ENCODE measurements at places on chromosomes 1 and 21.

DNA sequence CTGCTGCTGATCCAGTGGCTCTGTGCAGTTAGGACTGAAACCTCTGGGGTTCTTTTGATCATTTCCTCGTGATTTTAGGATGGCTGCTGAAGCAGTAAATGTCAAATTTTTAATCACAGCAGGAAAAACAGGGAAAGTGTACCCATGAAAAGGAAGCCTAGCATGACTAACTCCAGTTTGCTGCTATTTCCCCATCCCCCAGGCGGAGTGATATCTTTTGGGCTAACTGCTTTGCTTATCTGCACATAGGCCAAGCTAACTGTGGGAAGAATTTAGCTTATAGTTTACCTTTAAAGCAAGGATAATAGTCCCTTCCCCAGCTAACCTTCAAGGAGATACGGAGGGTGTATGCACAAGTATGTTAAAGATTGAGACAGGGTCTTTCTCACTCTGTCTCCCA, 149.8 kb upstream of the TNR start:
- DNase-seq = no peak

GRCh38 chr1:226512076-226512728, 36.4 kb upstream of the STUM start:
- DNase-seq = no peak

GRCh38 chr1:199734186-199734585, 293.3 kb upstream of the NR5A2 start:
- no peak for DNase-seq

DNA sequence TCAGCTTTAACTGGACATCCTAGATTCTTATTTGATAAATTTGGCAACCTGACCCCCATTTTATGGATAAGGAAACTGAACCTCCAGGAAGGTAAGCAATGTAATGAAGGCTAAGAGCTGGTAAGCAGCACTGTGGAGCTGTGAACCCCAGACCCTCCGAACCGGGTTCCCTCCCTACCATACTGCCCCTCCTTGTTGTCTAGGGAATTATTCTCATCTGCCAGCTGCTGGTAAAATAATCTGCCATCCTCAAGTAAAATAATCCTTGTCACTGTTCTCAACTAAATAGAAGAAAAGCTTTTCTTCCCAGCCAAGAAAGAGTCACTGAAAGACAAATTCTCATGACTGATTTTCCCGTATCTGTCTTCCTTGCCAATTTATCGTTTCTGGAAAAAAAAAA, 55.8 kb upstream of the PRDX6 start:
- no peak for DNase-seq

GRCh38 chr1:55064071-55064581, 24.8 kb downstream of the PCSK9 start:
- no peak for DNase-seq

DNA sequence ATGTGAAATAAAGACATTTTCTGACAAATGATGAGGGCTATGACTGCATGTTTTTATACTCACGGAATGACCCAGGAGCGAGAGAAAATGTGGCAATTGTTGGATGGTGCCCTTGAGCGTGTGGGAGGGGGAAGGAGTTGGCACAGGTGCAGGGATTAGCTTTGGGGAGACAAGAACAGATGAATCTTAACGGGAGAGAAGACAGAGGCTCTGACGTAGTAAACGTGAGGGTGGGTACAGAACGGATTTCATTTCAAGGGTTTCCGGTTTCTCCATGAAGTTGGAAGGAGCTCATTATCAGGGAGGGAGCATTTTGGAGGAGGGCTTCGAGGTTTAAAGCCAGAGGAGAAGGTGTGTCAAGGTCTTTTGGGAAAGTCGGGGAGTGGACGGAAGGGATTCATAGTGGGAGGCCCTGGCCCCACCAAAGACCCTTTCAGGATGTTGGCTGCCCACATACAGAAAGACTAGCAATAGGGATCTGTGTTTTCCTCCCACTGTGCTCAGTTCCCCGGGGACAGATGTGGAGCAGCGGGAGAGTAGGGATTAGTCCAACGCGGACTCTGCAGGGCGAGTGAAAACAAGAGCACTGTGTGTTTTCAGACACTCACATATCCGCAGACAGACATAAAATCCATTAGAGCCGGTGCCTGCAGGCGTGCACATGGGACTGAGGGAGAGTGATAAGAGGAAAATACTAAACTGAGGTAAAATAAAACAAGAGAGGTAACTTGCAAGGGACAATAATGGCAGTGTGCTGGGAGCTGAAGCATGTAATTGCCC, 584.1 kb downstream of the AJAP1 start:
- no peak for DNase-seq

DNA sequence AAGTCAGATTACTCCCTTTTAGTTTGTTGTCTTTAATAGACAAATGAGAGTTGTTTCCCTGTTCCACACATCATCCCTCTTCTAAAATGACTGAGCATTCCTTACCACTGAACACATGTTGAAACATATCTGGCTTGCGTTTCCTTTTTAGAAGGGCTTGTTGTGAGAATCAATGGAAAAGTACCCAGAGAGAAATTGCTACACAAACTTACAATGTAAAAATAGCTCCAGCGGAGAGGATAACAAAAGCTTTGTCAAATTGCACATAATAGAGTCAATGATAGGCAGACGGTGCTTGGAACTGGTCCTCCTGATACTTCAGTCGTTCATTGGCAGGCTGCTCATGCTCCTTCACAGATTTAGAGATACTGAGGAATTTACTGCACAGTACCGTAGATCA, 123.9 kb downstream of the CYYR1 start:
- no peak for DNase-seq

DNA sequence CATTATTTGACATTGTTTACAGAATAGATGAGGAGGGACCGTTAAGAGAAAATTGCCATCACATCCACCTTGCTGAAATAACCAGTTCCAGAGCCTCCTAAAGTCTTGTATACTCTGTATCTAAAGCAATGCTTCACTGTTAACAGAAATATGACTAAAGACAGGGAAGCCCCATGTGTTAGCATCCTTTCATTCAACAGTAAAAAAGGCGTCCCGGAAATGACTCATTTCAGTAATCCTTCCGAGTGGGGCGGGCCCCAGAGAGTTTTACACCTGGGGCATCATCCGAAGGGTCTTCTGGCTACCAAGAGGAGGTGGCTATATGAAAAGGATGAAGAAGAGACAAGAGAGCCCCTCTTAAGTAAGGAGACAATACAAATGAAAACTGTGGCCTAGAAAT, 227.2 kb downstream of the SLC45A1 start:
- peak; percentile 65 for DNase-seq

- DNase-seq = no peak
These were observed 52.8 kb upstream of the LYPLAL1 start for GRCh38 chr1:219120624-219121544.

- no peak for DNase-seq
These were observed 134.1 kb upstream of the KRTAP19-8 start for GRCh38 chr21:31172328-31172727.

GRCh38 chr1:233121947-233122559, 171.6 kb downstream of the NTPCR start:
- no peak for DNase-seq

GRCh38 chr21:26199456-26199855, 28.9 kb upstream of the APP start:
- no peak for DNase-seq

GRCh38 chr1:238107322-238107721, 216.6 kb upstream of the ZP4 start:
- DNase-seq = no peak

GRCh38 chr1:51605961-51606723, 10.8 kb upstream of the OSBPL9 start:
- DNase-seq = no peak

DNA sequence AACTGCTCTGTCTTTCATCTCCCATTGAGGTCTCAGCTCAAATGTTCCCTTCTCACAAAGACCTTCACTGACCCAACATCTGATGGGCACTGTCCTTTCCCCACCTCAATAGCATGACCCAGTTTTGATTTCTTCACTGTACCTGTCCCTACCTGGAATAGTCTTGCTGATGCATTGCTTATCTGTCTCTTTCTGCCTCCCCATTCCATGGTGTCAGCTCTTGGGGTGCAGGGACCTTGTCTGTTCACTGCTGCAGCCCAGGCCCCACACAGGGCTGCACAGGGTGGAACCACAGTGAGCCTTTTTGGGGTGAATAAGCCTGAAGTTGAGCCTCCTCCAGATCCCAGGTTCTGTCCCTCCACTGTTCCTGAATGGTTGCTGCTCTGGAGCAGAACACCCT, 414.9 kb downstream of the PTPRU start:
- no peak for DNase-seq

DNA sequence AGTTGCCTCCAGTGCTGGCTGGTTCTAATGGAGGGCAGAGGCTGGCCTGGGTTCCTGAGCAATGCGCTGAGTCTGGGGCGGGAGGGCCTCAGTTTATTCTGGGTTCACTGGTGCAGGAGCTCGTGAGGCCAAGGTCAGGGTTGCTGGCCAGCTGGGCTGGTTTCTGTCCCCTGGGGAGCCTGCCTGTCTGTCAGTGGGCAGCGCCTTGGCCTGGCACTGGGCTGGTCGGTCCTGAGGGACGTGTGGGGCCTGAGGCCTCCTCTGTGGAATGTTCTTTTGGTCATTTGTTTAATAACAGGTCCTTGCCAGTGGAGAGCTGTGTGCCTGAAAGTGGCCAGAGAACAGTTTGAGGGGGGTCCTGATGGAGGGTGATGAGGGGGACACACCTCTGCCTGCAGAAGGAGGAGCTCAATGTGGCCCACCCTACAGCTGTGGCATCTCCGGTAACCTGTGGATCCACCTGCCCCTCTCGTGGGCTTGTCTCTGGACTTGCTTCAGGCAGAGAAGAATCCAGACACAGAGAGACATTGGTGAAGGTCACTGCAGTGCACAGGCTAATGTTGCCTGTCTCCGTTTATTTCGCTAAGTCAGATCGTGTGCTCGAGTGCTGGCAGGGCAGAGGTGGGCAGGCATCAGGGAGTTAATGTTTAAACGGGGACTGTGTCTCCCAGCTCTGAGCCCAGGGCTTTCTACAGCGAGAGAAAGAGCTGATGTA, 34.6 kb downstream of the COQ8A start:
- no peak for DNase-seq

DNA sequence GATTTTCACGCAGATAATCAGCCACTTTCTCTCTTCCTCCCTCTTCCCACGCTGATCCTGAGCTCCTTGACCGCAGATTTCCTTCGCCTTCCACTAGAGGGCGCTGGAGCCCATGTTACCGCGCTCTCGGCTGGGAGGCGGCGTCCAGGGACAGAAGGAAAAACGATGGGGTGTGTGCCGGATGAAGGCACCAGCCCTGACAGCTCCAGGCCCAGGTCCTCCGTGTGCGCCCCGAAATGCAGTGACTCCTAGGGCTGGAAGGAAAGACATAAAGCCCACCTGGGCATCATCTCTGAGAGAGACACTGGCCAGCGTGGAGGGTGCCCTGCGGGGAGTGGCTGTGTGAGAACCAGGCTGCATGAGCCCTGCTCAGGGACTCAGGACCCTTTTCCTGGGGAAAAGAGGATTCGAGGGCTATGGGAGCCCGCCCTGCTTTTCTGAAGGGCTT, 44.9 kb upstream of the CYP2J2 start:
- peak; percentile 36 for DNase-seq

DNA sequence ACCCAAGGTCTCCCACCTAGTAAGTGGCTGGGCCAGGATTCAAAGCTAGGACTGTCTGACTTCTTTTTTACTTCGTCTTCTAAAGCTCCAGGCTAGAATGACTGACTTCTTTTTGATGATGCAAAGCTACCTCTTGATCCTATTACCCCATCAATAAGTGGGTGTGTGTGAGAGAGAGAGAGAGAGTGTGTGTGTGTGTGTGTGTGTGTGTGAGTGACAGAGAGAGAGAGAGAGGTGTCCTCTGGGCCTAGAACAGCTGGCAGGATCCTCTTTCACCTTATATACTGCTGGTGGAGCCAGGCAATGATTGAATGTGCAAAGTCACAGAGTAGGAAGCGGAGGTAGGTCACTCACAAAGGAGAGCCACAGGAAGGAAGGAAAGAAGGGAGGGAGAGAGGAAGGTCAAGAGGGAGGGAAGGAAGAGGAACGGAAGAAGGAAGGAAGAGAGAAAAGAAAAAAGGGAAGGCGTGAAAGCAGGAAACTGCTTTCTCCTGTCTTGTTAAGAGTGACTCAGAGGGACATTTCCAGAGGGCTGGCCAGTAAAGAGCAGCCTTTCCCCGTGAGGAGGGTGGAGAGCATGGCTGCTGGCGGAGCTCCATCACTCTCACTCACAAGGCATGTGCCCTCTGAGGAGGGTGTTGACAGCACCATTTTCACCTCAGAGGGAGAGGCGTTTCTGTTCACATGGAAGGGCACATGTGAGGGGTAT, 68.9 kb downstream of the CDC7 start:
- DNase-seq = peak; percentile 42

DNA sequence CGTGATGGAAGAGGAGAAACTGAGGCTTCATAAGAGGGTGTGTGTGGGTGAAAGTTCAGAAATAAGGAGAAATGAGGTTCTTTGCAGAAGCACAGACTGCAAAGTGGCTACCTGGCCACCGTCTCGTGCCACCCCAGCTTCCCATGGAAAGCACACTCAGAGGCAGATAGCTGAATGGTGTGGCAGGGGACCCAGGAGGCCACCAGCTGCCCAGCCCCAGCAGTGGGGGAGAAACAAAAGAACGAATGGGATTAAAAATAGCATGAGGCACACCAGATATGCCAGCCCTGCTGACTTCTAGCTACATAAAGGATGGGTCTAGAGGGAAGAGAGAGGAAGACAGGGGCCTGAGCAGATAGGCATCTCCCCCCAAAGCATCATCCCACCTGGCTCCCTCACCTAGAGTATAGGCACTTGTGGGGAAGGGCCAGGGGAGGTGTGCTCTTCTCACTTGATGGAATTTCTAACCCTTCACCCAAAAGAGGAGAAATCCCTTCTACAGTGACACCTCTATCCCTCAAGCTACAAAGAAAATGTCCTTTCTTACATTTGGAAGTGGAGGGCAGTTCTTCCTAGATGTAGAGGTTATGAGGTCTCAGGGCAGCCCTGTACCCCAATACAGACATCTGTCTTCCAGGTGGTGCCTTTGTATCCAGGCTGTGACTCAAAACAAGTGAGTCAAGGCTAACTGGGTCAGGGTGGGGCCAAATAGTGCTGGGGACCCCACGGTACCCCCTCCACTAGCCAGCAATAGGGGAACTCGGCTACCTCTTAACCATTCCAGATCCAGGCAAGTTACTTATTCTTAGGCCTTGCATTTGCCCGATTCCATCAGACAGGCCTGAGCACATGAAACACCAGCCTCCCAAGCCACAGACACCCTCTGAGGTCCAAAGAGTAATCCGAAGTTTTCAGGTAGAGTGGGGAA, 3.5 kb downstream of the HDGF start:
- no peak for DNase-seq
